ENCODE measurements at places on chromosomes 12 and 14. TPM values are rescaled to one million over a fixed set of nuclear protein-coding genes. Genes with fewer than 3 reads are reported as not detected.

- peak; percentile 73 for DNase-seq
Measured at GRCh38 chr14:63881926-63882325, 29.1 kb downstream of the SYNE2 start.

DNA sequence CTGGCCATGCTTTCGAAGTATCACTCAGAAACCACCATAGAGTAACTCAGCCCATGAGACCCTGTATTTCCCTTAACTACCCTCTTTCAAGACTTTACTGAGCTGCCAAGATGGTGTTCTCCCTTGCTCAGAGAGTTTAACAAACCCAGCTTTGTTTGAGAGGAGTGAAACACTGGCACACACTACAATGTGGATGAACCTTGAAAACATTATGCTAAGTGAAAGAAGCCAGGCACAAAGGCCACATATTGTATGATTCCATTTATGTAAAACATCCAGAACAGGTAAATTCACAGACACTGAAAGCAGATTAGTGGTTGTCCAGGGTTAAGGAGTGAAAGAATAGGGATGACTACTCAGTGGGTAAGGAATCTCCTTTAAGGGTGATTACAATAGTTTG lies 18.9 kb downstream of the SERPINA3 start:
- no peak for DNase-seq

DNA sequence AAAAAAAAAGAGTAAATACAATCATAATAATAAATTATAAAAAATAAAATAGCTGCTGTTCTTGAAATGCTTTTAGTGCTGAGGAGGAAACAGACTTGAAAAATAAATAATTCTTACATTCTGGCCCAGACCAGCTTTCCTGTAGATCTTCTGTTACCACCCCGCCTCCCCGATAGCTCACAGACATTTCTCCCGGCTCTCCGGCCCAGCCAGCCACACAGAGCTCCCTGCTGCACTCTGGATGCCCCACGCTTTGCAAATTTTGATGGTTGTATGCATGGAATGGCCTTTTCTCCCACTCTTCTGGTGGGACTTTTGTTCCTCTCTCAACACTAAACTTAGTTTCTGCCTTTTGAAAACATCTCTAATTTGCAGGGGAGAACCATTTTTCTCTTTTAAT lies 249.3 kb downstream of the ATP23 start:
- no peak for DNase-seq

- DNase-seq = no peak
Measured at GRCh38 chr12:11564984-11565651, 84.4 kb upstream of the ETV6 start.

DNA sequence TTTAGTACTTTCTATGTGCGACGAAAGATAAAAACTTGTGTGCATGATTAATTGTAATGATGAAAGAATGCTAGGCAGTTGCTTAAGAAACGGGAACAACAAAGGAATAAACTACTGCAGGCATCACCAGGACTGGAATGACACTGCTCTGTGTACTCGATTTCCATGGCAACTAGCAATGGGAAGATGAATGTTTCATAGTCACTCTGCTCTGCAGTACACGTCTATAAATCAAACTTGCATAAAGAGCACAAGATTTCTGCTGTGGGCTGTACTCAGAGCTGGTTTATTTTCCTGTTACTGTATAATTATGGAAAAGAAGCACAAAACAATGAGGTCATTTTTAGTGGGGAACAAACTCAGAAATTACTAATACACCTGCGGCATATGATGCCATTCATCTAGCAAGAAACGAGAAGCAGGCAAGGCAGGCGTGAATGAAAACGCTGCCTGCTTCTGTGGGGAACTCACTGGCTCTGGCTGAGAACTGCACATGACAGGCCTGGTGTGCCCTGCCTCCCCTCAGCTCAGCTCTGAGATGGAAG lies 41.8 kb downstream of the EFCAB11 start:
- DNase-seq = peak; percentile 83

DNA sequence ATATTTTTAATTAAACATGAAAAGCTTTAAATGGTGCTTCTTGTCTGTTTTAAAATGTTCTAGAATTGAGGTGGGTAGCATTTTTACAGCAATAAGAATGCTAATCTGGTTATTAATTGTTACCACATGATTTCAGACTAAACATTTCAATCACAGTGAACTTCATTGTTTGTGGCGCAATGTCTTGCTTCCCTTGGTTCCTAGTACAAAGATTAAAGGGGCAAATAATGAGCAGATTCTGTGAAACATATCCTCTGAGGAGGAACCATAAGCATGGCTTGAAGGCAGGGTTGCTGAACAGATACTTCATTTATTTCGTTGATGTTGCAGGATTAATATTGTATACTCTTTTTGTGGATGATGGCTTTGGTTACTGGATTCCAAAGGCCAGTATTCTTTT lies 162.1 kb downstream of the FUT8 start:
- no peak for DNase-seq

GRCh38 chr14:102086709-102086971 lies 204 bp downstream of the HSP90AA1 start:
- DNase-seq = no peak

Gene KRT80
- 0.65 TPM for total RNA-seq

Gene TULP3
- total RNA-seq = 15.9 TPM

Gene DAAM1
- 25.7 TPM for total RNA-seq

Gene ZBTB42
- total RNA-seq = 4.4 TPM

Gene AQP5
- not detected for total RNA-seq

Data from lung microvascular endothelial cell (primary cell).